ENCODE measurements at places on chromosomes 16 and 17.

DNA sequence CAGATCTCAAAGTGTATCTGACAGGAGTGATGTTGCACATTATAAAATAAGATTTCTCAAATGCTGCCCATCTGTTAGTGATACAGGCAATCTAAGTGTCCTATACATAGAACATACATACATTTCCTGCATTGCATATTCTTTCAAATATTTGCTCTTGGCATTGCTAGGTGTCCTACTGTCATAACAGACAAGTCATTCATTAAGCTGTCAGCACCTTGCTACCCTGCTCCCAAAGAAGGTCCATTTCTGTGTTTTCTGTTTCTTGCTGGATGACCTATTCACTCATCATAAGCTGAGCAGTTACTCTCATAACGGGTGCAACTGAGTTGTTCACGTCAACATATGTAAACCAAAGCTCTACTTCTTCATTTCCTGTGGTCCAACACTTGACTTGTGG, 719.0 kb downstream of the KCNJ2 start:
- no peak for DNase-seq

- no peak for DNase-seq
These were observed 22.7 kb upstream of the CPSF4L start for GRCh38 chr17:73284354-73284753.

DNA sequence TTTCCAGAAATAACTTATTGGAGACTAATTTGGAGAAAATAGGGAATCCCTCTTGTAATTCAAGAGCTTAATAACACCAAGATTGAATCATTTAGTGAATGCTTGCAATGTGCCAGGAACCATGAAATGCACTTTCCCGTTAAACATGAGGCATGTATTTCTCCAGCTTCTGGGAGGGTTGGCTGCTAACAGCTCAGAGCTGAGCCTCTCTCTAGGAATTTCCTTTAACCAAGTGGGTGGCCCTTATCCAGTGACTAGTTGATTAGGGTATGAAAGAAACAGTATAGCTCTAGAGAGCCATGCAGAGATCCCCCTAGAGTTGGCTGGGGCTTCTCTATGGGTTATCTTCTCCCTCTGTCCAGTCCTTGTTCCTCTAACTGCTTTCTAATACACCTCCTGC, 356.4 kb upstream of the GOT2 start:
- DNase-seq = no peak

GRCh38 chr17:63124536-63124935, 158.5 kb downstream of the TANC2 start:
- DNase-seq = no peak

- no peak for DNase-seq
These were observed 5.4 kb upstream of the CYTH1 start for GRCh38 chr17:78787444-78787843.

- no peak for DNase-seq
These were observed 40.3 kb upstream of the SREBF1 start for GRCh38 chr17:17876959-17877528.

Measured in stimulated activated CD4-positive, alpha-beta T cell treated with anti-CD3 and anti-CD28 coated beads, Interleukin-1b, Interleukin-23, amount 100 ng/mL, for 1 hour (primary cell).